ENCODE measurements at places on chromosomes 2 and 18.

- DNase-seq: no peak
Observed at GRCh38 chr2:10174173-10174572, 51.6 kb downstream of the RRM2 start.

GRCh38 chr2:147636886-147637285 is 207.9 kb upstream of the ACVR2A start:
- no peak for DNase-seq

GRCh38 chr2:117968722-117969121 is 45.1 kb downstream of the CCDC93 start:
- no peak for DNase-seq

DNA sequence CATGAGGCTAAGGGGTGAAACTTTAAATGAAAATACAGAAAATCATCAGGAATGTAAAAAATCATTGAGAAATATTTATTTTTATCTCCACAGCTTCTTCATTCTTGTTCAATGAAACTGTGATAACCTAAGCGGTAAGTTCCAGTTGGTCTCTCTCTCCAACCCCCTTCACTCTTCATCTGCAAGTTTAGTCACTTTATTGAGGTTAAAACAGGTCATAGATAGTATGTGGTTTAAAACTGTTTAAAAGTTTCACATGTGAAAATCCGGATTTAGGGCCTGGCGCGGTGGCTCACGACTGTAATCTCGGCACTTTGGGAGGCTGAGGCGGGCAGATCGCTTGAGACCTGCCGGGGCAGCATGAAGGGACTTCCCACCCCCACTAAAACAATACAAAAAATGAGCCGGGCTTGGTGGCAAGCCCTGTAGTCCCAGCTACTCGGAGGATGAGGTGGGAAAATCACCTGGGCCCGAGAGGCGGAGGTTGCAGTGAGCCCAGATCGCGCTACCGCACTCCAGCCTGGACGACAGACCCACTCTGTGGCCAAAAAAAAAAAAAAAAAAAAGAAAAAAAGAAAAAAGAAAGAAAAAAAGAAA is 1.6 kb upstream of the PHLPP1 start:
- DNase-seq: peak; percentile 41

- no peak for DNase-seq
Observed at GRCh38 chr2:20970068-20970467, 73.8 kb downstream of the APOB start.

- no peak for DNase-seq
Observed at GRCh38 chr18:12460874-12461273, 53.1 kb downstream of the PRELID3A start.

DNA sequence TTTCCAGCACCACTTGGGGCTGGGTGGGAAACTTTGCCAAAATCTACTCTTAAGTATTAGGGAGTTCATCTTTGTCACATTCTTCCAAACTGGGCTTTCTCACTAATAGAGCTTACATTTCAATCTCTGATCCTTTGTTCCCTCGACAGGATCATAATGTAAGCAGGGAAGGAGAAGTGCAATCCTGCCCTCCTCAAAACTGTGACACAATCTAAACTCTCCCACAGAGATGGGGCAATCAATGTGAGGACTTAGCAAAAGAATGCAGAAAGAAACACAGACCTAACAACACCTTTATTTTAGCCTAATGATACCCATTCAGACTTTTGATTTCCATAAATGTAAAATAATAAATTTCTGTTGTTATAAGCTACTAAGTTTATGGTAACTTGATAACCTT is 40.8 kb downstream of the DSEL start:
- DNase-seq: no peak

- no peak for DNase-seq
Observed at GRCh38 chr2:235343869-235344268, 150.0 kb upstream of the AGAP1 start.

- DNase-seq: peak; percentile 47
Observed at GRCh38 chr2:106886916-106887758, 1.2 kb upstream of the ST6GAL2 start.

GRCh38 chr2:179277429-179278196 is 13.0 kb upstream of the SESTD1 start:
- DNase-seq: no peak

DNA sequence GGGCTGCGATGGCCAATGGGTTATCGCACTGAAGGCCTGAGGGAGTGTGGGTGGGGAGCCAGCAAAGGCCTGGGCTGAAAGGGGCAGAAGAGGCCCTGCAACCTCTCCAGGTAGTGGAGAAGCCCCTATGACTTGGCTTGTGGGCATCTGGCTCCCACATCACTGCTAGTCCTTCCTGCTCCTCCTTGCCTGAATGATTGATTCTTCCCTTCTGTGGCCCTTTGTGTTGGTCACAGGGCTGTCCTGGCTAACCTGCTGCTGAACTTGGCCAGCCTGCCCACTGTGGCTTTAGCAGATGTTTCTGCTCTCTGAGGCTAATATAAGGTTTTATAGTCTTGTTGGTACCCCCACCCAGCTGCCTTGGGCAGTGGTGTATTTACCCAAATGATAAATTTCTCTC is 136.2 kb upstream of the ALPP start:
- DNase-seq: no peak
